ENCODE measurements at places on chromosomes 13 and 19. TPM values are rescaled to one million over a fixed set of nuclear protein-coding genes. Genes with fewer than 3 reads are reported as not detected.
A peak's percentile ranks its signal among the peaks of the same experiment; 100 is the strongest.

GRCh38 chr13:113205428-113205931, 3.0 kb downstream of the PCID2 start:
- peak overlapping the region; percentile 49 for H3K27ac ChIP-seq
- H3K36me3 ChIP-seq, result peaks cover 5% of the 10 kb centered on the region
- no peaks in the 10 kb centered on the region for H3K27me3 ChIP-seq
- DNase-seq, result peak; percentile 10
- no peak overlapping the region for H3K4me3 ChIP-seq

Gene ZNF66
- total RNA-seq, result 5.7 TPM

Gene ZNF790
- total RNA-seq, result 10.1 TPM

Gene KCNRG
- total RNA-seq, result 0.21 TPM

Gene NFIX
- 93.7 TPM for total RNA-seq

GRCh38 chr19:17737690-17738153, 13.6 kb upstream of the FCHO1 start:
- H3K36me3 ChIP-seq, result peaks cover 11% of the 10 kb centered on the region
- H3K27me3 ChIP-seq, result no peaks in the 10 kb centered on the region
- no peaks in the 10 kb centered on the region for H3K4me1 ChIP-seq

DNA sequence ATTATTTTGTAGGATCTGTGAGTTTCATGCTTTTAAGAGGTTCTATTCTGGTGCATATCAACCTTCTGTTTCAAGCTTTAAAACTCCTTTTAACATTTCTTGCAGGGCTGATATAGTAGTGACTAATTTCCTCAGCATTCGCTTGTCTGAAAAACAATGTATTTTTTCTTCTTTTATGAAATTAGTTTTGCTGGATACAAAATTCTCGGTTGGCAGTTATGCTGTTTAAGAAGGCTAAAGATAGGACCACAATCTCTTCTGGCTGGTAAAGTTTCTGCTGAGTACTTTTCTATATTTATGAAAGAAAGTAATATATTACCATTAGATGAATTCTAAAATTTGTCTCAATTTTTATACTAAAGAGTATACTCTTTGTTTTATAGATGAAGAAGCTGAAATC, 487.8 kb upstream of the SPRY2 start:
- no peak overlapping the region for H3K4me3 ChIP-seq
- no peak for DNase-seq
- H3K27me3 ChIP-seq, result no peaks in the 10 kb centered on the region
- H3K27ac ChIP-seq, result no peak overlapping the region
- peaks cover 8% of the 10 kb centered on the region for H3K36me3 ChIP-seq

- H3K27ac ChIP-seq, result no peak overlapping the region
- no peak overlapping the region for H3K4me3 ChIP-seq
- H3K36me3 ChIP-seq, result no peaks in the 10 kb centered on the region
- DNase-seq, result no peak
These were observed 303.4 kb downstream of the GPC6 start for GRCh38 chr13:93529961-93530360.

DNA sequence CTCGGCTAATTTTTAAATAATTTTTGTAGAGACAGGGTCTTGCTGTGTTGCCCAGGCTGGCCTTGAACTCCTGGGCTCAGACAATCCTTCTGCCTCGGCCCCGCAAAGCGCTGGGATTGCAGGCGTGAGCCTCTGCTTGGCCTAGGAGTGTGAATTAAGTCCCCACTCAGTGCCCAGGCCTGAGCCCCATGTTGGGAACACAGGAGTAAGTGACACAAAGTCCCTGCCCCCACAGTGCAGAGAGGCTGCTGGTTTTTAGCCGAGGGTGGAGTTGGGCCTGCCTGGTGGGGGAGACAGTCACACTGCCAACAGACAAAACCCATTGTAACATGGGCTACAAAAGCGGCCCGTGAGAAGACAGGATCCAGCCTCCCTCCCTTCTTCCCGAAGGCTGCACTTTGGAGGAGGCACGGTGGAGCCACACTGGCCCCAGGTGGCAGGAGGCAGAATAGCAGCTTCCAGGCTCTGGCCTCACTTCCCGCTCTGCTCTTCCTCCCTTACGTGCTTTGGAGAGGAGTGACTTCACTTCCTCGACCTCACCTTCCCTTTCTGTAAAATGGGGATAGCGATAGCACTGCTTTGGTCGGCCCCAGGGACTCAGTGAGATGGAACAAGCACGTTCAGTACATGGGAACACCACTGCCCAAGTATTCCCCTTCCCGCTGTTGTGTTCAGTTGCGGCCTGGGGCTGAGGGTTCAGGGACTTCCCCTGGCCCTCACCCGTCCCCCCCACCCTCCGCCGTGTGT, 15.2 kb upstream of the EHD2 start:
- no peaks in the 10 kb centered on the region for H3K27me3 ChIP-seq
- DNase-seq, result peak; percentile 90
- peaks cover 7% of the 10 kb centered on the region for H3K4me1 ChIP-seq
- H3K36me3 ChIP-seq, result peaks cover 14% of the 10 kb centered on the region

DNA sequence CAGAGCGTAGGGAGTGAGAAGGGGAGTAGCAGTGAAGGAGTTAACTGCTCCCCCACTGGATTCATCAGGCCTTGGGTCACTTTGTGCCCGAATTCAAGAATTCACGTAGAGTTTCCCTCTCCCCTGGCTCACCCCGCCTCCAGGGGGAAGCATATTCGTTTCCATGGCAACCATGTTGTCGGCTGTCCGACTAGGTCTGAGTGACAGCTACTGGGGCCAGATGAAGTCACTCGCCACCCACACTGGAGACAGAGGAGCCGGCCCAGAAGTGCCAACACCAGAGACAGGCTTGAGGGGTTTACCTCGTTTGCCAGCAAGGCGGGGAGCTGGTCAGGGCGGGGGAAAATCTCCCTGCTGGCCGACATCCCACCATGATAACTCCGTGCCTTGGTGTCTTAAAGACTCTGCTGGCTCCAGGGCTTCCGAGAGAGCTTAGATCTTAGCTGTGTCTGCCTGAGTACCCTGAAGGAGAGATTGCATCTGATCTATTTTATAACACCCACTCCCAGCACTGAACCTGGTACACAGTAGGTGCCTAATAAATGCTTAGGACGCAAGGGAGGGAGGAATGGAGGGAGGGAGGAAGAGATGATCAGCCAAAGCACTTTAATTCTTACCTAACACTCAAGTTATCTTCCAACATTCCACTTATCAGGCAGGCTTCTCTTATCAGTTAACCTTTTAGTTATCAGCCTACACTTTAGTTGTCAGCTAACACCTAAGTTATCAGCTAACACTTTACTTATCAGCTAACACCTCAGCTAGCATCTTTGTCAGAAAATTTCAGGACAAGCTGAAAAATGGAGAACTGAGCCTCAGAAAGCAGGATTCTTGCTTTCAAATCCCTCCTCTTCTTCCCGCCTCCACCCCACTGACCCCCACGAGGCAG, 57.2 kb upstream of the ZNRF4 start:
- no peaks in the 10 kb centered on the region for H3K4me1 ChIP-seq
- H3K27me3 ChIP-seq, result peaks cover 42% of the 10 kb centered on the region
- no peaks in the 10 kb centered on the region for H3K36me3 ChIP-seq
- H3K27ac ChIP-seq, result no peak overlapping the region

GRCh38 chr13:72412481-72412880, 314.9 kb downstream of the MZT1 start:
- H3K4me1 ChIP-seq, result no peaks in the 10 kb centered on the region
- no peak overlapping the region for H3K27ac ChIP-seq
- H3K27me3 ChIP-seq, result peaks cover 8% of the 10 kb centered on the region
- no peak overlapping the region for H3K4me3 ChIP-seq
- DNase-seq, result no peak

GRCh38 chr19:39696387-39696786, 7.9 kb upstream of the LGALS14 start:
- peaks cover 4% of the 10 kb centered on the region for H3K27me3 ChIP-seq
- no peak overlapping the region for H3K4me3 ChIP-seq
- no peak for DNase-seq
- H3K27ac ChIP-seq, result no peak overlapping the region

- DNase-seq, result no peak
- H3K4me3 ChIP-seq, result no peak overlapping the region
- peaks cover 31% of the 10 kb centered on the region for H3K4me1 ChIP-seq
- peaks cover 19% of the 10 kb centered on the region for H3K36me3 ChIP-seq
- H3K27me3 ChIP-seq, result no peaks in the 10 kb centered on the region
- peak overlapping the region; percentile 89 for H3K27ac ChIP-seq
These were observed 21.8 kb downstream of the SAMD4B start for GRCh38 chr19:39363901-39364457.

Gene FOXO1
- total RNA-seq, result 10.0 TPM

- peaks cover 45% of the 10 kb centered on the region for H3K27me3 ChIP-seq
- no peak overlapping the region for H3K27ac ChIP-seq
- H3K36me3 ChIP-seq, result no peaks in the 10 kb centered on the region
- H3K4me3 ChIP-seq, result no peak overlapping the region
- DNase-seq, result no peak
These were observed 16.3 kb downstream of the ONECUT3 start for GRCh38 chr19:1769645-1769985.

Gene CEACAM20
- not detected for total RNA-seq

Gene SERPINE3
- not detected for total RNA-seq

- H3K27ac ChIP-seq, result no peak overlapping the region
- H3K4me1 ChIP-seq, result no peaks in the 10 kb centered on the region
- DNase-seq, result peak; percentile 38
- no peaks in the 10 kb centered on the region for H3K36me3 ChIP-seq
- H3K4me3 ChIP-seq, result no peak overlapping the region
- no peaks in the 10 kb centered on the region for H3K27me3 ChIP-seq
These were observed 367.6 kb upstream of the TSHZ3 start for GRCh38 chr19:31716826-31717225.

DNA sequence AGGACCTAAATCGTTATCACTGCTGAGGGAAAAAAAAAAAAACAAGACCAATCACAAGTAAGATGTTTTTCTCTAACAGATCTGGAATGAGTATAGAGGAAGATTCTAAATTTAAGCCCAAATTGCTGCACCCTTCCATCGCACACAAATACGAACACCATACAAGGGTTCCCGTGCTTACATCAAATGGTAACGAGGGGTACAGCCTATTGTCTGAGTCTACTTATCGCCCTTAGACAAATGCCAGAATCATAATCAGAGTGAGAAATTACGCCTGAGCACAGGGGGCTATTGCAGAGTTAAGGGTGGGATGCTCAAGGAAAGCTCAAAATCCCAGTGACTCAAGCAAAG, 603 bp downstream of the ZC3H13 start:
- peaks cover 12% of the 10 kb centered on the region for H3K27me3 ChIP-seq
- peak overlapping the region; percentile 94 for H3K4me3 ChIP-seq
- peaks cover 2% of the 10 kb centered on the region for H3K36me3 ChIP-seq
- peak overlapping the region; percentile 99 for H3K27ac ChIP-seq
- peaks cover 36% of the 10 kb centered on the region for H3K4me1 ChIP-seq
- no peak for DNase-seq

Gene FCHO1
- total RNA-seq, result 0.56 TPM

GRCh38 chr13:101594936-101595335, 142.5 kb downstream of the ITGBL1 start:
- peaks cover 76% of the 10 kb centered on the region for H3K36me3 ChIP-seq
- DNase-seq, result no peak
- no peaks in the 10 kb centered on the region for H3K27me3 ChIP-seq
- H3K4me3 ChIP-seq, result peak overlapping the region; percentile 22
- peaks cover 15% of the 10 kb centered on the region for H3K4me1 ChIP-seq

- no peak overlapping the region for H3K27ac ChIP-seq
- H3K4me3 ChIP-seq, result no peak overlapping the region
- peaks cover 22% of the 10 kb centered on the region for H3K27me3 ChIP-seq
- no peaks in the 10 kb centered on the region for H3K36me3 ChIP-seq
- DNase-seq, result no peak
These were observed 4.2 kb upstream of the PDCD5 start for GRCh38 chr19:32576790-32577189.

DNA sequence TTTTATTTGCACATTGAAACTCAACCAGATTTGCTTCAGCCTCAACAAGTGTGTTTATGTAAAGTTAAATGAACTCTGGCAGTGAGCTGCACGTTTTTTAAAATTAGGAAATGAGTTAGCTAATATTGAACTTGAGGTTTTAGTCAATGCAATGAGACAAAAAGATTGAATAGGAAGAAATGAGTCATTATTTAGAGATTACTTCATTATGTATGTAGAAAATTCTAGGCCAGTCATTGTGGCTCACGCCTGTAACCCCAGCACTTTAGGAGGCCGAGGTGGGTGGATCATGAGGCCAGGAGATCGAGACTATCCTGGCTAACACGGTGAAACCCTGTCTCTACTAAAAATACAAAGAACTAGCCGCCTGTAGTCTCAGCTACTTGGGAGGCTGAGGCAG, 22.8 kb upstream of the CD70 start:
- no peak overlapping the region for H3K4me3 ChIP-seq
- H3K27me3 ChIP-seq, result peaks cover 2% of the 10 kb centered on the region
- H3K4me1 ChIP-seq, result peaks cover 18% of the 10 kb centered on the region
- no peaks in the 10 kb centered on the region for H3K36me3 ChIP-seq
- no peak overlapping the region for H3K27ac ChIP-seq

- no peak overlapping the region for H3K27ac ChIP-seq
- no peaks in the 10 kb centered on the region for H3K36me3 ChIP-seq
- H3K27me3 ChIP-seq, result no peaks in the 10 kb centered on the region
- DNase-seq, result no peak
These were observed 497.7 kb downstream of the MYO16 start for GRCh38 chr13:109126891-109127641.

- DNase-seq, result no peak
- H3K36me3 ChIP-seq, result no peaks in the 10 kb centered on the region
- H3K27me3 ChIP-seq, result no peaks in the 10 kb centered on the region
- H3K27ac ChIP-seq, result no peak overlapping the region
- H3K4me1 ChIP-seq, result no peaks in the 10 kb centered on the region
These were observed 983.4 kb downstream of the EFNB2 start for GRCh38 chr13:105552078-105552477.

Gene SYMPK
- total RNA-seq, result 67.2 TPM

GRCh38 chr13:72424059-72424458, 303.4 kb downstream of the MZT1 start:
- no peak overlapping the region for H3K4me3 ChIP-seq
- no peaks in the 10 kb centered on the region for H3K36me3 ChIP-seq
- DNase-seq, result no peak

GRCh38 chr13:48093588-48093987, 1.3 kb downstream of the MED4 start:
- DNase-seq, result no peak
- H3K4me3 ChIP-seq, result peak overlapping the region; percentile 95
- peaks cover 34% of the 10 kb centered on the region for H3K4me1 ChIP-seq
- peaks cover 1% of the 10 kb centered on the region for H3K27me3 ChIP-seq
- peak overlapping the region; percentile 92 for H3K27ac ChIP-seq

DNA sequence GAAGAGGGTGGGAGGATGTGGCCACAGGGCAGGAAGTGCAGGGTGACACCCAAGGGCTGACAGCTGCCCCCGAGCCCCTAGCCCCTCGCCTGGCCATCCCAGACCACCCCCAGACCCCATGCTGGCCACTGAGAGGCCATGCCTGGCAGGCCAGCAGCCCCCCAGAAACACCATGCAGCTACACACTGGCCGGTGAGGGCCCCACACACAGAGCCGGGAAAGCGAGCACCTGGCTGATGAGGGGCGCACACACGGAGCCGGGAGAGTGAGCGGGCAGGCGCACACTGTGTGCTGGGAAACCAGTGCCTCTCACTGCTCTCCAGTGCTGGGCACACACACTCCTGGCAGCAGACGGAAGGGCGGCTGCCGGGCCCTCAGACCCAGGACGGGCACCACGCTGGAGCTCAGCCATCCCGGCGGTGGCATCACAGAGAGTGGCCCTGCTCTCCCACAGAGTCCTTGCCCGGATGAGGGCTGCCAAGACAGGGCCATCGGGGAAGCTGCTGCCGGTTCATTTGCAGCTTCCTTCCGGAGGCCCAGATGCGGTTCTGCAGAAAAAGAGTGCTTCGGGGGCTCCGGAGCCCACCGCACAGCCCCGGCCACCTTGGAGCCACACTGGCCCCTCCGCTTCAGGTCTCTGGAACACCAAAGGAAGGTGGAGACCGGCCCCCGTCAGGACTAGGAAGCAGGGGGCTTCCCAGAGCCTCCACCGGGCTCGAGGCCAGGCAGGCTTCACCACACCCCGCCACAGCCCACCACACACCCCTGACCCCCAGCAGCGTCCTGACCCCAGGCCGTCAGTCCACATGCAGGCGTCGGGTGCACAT, 76.4 kb downstream of the SPACA7 start:
- no peak overlapping the region for H3K27ac ChIP-seq
- DNase-seq, result no peak
- H3K36me3 ChIP-seq, result no peaks in the 10 kb centered on the region
- peaks cover 5% of the 10 kb centered on the region for H3K27me3 ChIP-seq
- peaks cover 4% of the 10 kb centered on the region for H3K4me1 ChIP-seq
